Right atrium auricular region (tissue), 2 donors: ENCODE measurements at places on chromosomes 5 and 9.

DNA sequence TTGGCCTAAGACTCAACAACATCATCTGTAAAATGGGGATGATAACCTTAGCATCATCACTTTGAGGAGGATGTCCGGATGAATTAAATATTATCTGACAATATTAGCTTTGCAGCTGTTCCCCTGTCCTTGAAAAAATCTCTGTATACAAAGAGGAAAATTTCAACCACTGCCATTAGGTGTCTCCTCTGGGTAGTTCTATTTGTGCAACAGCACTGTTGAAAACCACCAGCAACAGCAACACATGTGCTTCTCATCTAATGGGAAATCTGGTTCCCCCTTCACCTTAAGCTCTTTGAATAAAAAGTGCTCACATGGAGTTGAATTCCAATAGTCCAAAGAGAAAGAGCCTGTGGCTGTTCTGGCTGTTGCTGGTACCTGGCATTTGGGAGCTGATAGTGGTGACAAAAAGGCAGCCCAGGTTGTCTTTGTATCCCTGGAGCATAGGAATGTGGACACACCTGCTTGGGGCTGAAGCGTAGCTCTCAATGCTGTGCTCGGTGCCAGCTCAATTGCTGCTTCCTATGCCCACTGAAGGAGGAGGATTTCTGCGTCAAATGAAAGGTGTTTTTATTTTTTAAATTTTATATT lies 322.1 kb upstream of the MSX2 start:
- H3K4me1 ChIP-seq, result no peaks in the 10 kb centered on the region
- no peak for DNase-seq
- H3K27ac ChIP-seq, result no peak overlapping the region
- no peaks in the 10 kb centered on the region for H3K36me3 ChIP-seq
- H3K4me3 ChIP-seq, result no peak overlapping the region

- no peak for DNase-seq
- no peak overlapping the region for H3K4me3 ChIP-seq
- H3K36me3 ChIP-seq, result no peaks in the 10 kb centered on the region
- peaks cover 62% of the 10 kb centered on the region for H3K27me3 ChIP-seq
- no peak overlapping the region for H3K27ac ChIP-seq
- peaks cover 36% of the 10 kb centered on the region for H3K4me1 ChIP-seq
Measured at GRCh38 chr5:88694023-88694679, 188.8 kb downstream of the MEF2C start.

- DNase-seq, result no peak
- H3K27me3 ChIP-seq, result no peaks in the 10 kb centered on the region
- H3K4me3 ChIP-seq, result no peak overlapping the region
Measured at GRCh38 chr5:135423146-135423845, 23.9 kb downstream of the DCANP1 start.

GRCh38 chr5:173759691-173760090 lies 128.5 kb upstream of the CPEB4 start:
- no peak overlapping the region for H3K27ac ChIP-seq
- no peaks in the 10 kb centered on the region for H3K36me3 ChIP-seq
- no peak for DNase-seq
- H3K27me3 ChIP-seq, result no peaks in the 10 kb centered on the region
- H3K4me1 ChIP-seq, result peaks cover 10% of the 10 kb centered on the region

DNA sequence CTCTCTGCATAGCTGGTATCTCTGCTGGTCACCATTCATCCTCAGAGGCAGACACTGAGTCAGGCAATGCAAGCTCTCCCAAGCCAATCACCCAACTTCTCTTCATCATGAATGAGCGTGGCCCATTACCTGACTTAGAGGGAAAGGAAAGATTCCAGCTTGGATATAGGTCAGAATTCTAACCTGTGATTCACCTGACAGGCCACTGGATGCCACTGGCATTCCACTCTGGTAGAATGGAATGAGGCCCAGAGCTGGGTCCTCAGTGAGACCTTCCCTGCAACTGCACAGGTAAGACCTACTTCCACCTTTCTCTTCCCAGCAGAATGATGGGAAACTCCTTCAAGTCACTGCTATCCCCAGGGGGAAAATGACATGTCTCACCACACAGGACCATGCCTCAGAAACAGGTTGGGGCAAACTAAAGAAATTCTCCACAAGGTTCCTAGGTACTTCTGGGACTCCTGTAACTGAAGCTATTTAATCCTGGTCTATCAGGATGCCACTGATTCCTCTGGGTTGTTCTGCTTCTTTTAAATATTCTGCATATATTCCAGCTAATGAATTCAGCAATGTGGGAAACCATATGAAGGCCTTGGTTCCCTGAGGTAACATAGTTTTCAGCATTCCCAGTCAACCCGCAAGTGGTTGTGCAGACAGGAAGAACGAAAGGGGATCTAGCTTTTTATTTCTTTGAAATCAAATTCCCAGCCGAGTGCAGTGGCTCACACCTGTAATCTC lies 62.0 kb downstream of the SUSD1 start:
- no peaks in the 10 kb centered on the region for H3K27me3 ChIP-seq
- no peaks in the 10 kb centered on the region for H3K36me3 ChIP-seq
- no peak overlapping the region for H3K27ac ChIP-seq
- no peaks in the 10 kb centered on the region for H3K4me1 ChIP-seq
- no peak overlapping the region for H3K4me3 ChIP-seq
- DNase-seq, result no peak

GRCh38 chr9:79801459-79801858 lies 229.7 kb downstream of the TLE4 start:
- no peaks in the 10 kb centered on the region for H3K4me1 ChIP-seq
- no peak overlapping the region for H3K4me3 ChIP-seq
- no peaks in the 10 kb centered on the region for H3K27me3 ChIP-seq
- no peak overlapping the region for H3K27ac ChIP-seq

GRCh38 chr5:151492729-151493128 lies 45.3 kb downstream of the SLC36A1 start:
- H3K36me3 ChIP-seq, result peaks cover 17% of the 10 kb centered on the region
- H3K27me3 ChIP-seq, result no peaks in the 10 kb centered on the region
- peak; percentile 52 for DNase-seq
- H3K4me3 ChIP-seq, result no peak overlapping the region
- H3K4me1 ChIP-seq, result no peaks in the 10 kb centered on the region

DNA sequence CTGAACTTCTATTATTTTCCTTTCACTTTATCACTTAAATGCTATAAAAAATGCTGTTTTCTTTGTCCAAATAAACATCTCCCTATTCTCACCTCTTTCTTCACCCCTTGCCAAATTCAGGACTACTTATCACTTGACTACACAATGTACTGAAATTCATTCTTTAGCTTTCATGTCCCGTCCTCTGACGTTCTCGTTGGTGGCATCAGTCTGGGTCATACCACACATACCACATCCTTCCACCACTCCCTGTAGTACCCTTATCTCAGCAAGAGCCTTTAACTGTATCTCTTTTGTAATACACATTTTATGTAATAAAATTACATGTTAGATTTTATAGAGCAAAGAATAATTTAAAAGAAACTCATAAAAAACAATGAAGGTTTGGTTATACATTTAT lies 231.1 kb upstream of the PAPPA start:
- H3K4me1 ChIP-seq, result no peaks in the 10 kb centered on the region
- H3K36me3 ChIP-seq, result no peaks in the 10 kb centered on the region
- no peak for DNase-seq
- no peaks in the 10 kb centered on the region for H3K27me3 ChIP-seq
- no peak overlapping the region for H3K27ac ChIP-seq
- H3K4me3 ChIP-seq, result no peak overlapping the region

GRCh38 chr5:19630876-19631275 lies 357.1 kb downstream of the CDH18 start:
- H3K27ac ChIP-seq, result no peak overlapping the region
- H3K27me3 ChIP-seq, result no peaks in the 10 kb centered on the region
- no peak for DNase-seq

- no peak overlapping the region for H3K4me3 ChIP-seq
- H3K4me1 ChIP-seq, result no peaks in the 10 kb centered on the region
- no peaks in the 10 kb centered on the region for H3K27me3 ChIP-seq
- no peak overlapping the region for H3K27ac ChIP-seq
- no peak for DNase-seq
- no peaks in the 10 kb centered on the region for H3K36me3 ChIP-seq
Measured at GRCh38 chr5:69242215-69242927, 7.7 kb downstream of the CDK7 start.
